ENCODE measurements at places on chromosomes 7 and 10.

- no peak for DNase-seq
Measured at GRCh38 chr7:111954474-111955381, 251.5 kb downstream of the DOCK4 start.

DNA sequence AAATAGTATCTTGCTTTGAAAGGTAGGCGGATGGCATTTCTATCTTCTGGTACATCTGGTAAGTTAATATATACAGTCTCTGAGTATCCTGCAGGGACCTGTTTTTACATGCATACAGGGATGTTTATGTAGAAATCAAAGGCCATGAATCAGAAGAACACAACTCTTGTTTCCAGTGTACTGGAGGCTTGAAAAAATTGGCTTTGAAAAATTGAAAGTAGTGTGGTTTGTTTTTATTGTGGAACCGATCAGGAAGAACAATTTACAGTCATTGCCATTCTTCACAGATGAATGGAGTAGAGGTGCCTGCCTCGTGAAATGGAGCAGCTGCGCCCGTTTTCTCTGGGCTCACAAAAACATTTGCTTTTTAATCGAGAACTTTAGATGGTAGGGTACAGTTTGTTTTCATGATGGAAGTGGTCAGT is 54.0 kb upstream of the RPA3 start:
- no peak for DNase-seq

DNA sequence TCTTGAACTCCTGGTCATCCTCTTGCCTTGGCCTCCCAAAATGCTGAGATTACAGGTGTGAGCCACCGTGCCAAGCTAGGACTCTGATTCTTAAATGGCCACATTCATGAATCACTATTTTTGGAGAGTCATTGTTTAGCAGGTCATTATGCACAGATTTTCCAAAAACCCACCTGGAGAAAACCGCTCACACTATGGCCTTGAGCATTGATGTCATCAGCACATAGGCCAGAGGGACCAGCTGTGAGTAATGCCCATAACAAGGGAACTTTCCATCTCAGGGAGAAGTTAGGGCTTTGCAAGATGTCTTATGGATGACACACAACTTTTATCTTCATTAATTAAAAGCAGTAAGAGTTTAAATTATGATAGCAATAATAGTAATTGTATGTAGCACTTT is 86.4 kb upstream of the KIF5B start:
- peak; percentile 70 for DNase-seq

DNA sequence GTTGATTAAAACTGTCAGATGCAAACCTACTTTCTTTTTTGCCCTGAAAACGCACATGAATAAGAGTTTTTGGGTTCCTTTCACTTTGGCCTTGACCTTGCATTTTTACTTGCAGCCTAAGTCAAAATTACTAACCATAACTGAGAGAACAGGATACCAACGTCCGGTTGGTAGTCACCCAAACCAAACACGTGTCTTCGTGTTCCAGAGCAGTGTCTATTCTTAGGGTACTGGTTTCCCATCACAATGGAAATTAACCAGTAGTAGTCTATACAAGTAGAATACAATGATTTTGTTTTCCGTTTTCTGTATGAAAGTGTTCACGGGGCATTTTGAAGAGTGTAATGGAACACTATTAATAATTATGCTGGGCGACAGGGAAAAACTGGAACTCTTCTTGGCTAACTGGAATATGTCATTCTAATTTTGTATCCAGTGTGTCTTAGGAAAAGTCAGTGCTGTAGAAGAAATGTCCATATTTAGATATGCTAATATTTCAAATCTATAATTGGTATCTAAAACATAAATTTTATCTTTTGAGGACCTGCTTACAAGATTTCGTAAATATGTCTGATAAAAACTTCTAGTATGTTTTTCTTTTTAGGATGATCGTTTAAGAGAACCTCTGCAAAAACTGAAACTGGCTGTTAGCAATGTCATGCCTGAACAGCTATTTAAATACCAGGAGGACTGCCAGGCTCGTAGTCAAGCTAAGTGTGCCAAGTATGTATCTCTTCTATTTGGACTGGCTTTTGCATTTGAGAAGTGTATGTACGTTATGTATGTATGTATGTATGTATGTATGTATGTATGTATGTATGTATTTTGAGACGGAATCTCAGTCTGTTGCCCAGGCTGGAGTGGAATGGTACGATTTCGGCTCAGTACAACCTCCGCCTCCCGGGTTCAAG is 40.9 kb downstream of the UBN2 start:
- no peak for DNase-seq

DNA sequence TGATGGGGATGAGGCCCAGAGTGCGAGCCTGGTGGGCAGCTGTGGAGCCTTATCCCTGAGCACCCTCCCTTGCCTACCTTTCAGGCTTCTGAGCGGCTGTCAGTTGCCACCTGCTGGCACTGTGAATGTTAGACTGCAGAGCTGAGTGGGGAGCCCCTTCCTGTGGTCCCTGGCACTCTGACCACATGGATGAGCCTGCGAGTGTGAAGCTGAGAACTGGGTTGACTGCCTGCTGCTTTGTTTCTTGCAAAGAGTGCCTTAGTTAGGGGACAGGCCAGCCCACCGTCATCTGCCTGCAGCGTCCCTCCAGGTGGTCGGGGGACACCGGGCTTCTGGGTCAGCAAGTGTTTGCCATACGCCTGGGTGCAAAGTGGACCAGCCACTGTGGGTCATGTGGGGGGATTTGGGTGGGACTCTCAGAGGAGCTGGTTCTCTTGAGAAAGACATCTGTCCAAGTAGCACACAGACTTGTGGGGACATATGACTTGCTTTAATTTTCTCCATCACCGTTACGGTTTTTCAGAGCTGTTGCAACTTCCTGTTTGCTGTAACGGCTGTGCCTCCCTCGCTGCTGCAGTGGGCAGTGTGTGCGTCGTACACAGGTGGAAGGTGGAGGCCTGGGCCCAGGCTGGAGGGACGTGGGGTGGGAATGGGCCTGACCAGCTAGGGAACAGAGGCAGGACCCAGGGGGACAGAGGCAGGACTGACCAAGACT is 13.7 kb downstream of the INPP5A start:
- no peak for DNase-seq
